ENCODE measurements at places on chromosomes 1 and 21.

DNA sequence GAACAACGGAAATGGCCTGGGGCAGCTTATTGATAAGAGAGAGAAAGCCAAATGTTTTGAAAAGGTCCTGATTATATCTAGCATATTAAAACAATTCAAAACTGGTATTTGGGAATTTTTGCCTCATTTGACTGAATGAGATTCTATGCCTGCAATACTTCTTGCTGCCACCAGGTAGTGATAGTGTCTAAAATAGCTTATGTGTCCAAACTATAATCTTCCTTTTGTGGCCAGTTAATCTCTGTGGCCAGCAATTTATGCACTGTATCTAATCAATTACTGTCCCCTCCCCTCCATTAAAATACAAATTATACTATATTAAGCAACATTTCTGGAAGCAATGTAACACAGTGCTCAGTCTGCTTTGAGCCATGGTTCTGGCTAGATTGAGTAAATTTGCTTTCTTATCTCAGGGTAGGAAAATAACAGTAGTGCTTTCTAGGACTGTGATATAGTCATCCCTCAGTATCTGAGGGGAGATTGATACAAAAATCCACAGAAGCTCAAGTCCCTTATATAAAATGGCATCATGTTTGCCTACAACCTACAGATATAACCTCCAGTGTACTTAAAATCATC is 91.8 kb downstream of the FOXD2 start:
- DNase-seq, result no peak

- no peak for DNase-seq
Measured at GRCh38 chr1:162463021-162463420, 34.6 kb upstream of the UHMK1 start.

- DNase-seq, result no peak
Measured at GRCh38 chr1:198829944-198830343, 191.1 kb downstream of the PTPRC start.

DNA sequence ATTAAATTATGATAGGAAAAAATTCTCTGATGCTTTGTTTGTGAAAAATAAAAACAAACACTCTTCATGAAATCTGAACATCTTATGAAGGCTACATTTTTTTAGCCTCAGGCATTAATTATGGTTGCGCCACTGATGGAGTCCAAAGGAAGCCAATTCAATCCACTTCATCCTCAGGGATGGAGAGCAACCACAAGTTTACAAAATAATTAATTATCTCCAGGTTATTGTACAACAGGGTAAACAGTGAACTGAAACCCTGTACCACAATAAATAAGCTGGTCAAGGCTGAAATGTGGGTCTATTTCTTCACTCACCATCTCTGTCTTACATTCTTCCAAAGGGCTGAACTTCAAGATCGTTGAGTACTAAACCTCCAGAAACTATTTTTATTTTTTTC is 49.2 kb downstream of the MRPL39 start:
- no peak for DNase-seq

DNA sequence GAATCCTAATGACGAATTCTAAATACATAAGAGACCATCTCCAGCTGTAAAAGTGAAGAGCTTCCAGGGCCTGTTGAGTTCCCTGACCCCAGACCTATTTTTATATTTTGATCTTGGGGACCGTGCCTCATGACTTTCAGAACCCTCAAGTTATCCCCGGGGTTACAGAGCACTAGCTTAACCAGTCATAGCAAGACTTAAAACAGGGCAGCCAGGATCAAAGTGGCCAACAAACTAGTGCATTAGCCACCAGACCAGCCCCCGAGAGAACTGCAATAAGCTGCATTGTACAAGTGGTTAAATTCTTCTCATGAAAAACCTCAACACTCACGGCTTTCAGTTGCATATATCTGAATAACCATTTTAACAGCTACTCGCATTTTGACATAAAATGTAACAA is 183.0 kb downstream of the BARHL2 start:
- DNase-seq, result no peak

DNA sequence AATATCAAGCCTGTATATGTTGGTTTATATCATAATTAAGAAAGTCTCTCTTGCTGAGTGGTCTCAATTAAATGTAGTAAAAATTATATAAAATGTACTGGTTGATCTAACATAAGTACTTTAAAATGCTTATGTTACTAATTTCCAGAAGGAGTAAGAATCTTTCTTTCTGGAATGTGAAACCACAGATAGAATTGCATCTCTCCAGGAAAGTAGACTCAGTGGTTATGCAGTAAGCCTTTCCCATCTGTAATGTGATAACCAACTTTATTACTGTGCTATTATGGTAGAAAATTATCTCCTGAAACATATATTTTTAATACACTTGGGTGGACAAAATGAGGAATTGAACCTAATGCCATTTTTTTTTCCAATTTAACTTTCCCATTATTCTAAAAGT is 8.9 kb upstream of the RALGPS2 start:
- no peak for DNase-seq

- no peak for DNase-seq
Measured at GRCh38 chr1:47769295-47769694, 227.9 kb downstream of the TRABD2B start.

GRCh38 chr1:232127190-232127589 is 500.6 kb downstream of the DISC1 start:
- no peak for DNase-seq

DNA sequence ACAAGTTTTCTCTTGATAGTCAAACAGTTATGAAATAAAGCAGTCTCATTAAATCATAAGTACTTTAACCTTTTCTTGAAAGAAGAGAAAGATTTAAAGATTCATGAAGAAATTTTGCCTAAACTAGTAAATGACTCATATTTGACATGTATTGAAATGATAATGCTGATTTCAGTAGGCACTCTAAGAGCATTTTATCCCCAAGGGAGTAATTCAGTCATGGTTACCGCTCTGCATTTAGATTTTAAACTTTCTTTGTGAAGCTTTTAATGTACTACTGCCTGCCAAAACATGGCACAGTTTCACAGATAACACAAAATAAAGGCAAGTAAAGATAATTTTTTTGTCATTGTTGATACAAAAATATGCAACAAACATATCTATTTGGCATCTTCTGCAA is 6.8 kb downstream of the USH2A start:
- no peak for DNase-seq

GRCh38 chr1:227357171-227357926 is 39.1 kb upstream of the CDC42BPA start:
- DNase-seq, result no peak

DNA sequence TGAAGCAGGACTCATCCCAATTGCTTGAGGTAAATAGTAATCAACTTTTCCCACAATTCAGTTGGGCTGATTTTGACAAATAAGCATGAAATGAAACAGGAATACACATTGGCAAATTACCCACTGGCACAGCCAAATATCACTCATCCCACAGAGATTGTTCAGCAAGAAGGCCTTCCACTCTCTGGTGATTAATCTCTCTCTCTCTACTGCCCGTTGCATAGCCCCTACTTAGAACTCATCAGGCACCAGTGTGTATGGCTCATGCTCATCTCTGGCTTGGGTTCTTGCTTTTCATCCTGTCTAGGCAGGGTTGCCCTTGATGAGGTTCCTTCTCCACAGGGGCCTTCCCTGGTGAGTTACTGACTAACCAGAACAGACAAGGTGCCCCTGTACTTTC is 1.1 kb downstream of the BSDC1 start:
- no peak for DNase-seq

Data from activated naive CD4-positive, alpha-beta T cell (primary cell).